ENCODE measurements at places on chromosomes 4 and X. TPM values are rescaled to one million over a fixed set of nuclear protein-coding genes. Genes with fewer than 3 reads are reported as not detected.

DNA sequence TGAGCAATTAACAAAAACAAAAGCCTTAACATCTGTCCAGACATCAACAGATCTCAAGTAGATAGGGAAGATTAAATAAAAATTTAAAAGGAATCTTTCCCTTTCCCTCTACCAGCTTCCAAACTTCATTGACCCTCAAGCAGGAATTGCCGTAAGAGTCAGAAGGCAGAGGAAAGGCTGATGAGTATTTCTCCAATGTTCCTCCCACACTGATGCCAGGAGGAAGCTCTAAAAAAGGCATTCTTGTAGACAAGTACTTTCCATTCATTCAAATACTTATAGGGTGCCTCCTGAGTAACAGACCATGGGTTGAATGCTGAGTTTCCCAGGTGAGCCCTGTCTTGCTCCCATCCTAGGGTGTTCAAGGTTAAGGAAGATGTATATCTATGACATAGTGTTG lies 151.6 kb upstream of the GPC4 start:
- no peak for DNase-seq

DNA sequence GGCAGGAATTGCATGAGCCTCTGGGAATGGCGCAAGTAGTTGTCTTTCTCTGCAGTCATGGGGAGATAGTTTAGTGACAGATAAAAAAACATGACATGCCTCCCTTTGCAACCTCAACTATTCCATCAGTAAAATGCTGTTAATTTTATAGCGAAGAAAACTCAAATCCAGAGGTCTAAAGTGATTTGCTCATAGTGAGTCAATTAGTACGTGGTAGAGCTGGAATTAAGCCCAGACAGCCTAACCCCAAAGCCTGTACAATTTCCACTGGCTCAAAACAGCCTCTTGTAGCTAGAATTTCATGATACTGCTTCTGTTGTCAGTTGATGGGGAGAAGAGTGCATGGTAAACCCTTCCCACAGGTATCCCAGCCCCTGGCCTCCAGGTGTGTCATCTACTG lies 81.3 kb upstream of the TRPC5 start:
- DNase-seq: no peak

DNA sequence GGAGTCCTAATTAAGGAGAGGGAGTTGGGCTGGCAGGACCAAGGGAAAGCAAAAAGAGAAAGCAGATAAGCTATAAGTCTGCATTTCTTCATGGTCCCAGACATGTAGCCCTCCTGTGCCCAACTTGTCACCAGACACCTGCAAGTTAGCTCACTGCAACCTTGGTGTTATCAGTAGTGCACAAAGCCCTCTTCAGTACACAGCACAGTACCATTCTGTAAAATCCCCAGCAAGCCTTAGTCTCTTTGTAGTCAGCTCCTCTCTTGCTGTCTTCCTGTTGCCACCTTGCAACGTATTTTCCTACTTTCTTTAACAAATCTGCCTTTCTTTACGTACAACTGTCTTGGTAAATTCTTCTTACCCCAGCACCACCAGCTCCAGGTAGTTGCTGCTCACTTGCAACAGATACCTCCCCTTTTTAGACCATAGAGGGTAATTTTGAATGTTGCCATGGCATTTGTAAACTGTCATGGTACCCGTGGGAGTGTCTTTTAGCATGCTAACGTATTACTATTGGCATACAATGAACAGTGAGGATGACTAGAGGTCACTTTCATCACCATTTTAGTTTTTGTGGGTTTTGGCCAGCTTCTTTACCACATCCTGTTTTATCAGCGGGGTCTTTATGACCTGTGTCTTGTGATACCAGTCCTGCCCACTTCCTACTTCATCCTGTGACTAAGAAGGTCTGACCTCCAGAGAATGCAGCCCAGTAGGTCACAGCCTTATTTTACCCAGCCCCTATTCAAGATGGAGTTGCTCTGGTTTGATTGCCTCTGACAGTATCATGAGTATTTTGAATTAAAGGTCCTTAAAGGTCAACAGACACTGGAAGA lies 28.3 kb upstream of the AP1S2 start:
- DNase-seq: no peak

- DNase-seq: no peak
Observed at GRCh38 chrX:19646282-19646681, 131.0 kb upstream of the MAP3K15 start.

GRCh38 chrX:37686369-37686995 lies 891 bp downstream of the XK start:
- no peak for DNase-seq

GRCh38 chrX:50721764-50722521 lies 92.1 kb downstream of the SHROOM4 start:
- DNase-seq: peak; percentile 43

AFF2 gene
- polyA plus RNA-seq: 0.09 TPM

DNA sequence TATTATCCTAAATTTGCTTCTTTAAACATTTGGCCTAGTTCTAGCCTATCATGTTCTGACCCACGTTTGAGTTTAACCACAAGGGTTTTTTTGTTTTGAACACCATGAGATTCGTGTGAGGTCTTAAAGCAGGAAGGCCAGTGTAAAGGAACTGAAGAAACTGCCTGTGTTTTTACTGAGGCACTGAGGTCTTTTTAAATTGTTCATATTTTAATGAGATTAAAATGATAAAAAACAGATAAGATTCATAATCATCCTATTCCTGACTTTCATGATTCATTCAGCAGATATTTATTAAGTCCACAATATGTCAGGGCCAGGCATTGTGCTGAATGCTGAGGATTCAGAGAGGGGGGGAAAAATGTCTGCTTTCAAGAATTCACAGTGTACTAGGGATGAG lies 3.2 kb downstream of the RPS6KA3 start:
- no peak for DNase-seq

ATOH1 gene
- polyA plus RNA-seq: not detected

DNA sequence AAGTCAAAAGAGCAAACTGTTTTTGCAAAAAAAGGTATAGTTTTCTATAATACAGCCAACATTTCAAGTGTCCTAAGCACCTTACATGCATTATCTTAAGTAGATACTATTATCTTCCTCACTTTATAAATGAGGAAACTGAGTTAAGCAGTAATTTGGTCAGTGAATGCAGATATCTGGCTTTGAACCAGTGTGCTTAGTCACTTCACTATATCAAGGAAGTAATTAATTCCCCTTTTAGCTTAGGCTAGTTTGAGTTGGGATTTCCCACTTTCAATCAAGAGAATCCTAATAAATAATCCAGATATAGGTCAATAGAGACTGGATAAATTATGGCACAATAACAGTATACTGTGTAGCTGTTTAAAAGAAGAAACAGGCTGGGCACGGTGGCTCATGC lies 14.8 kb downstream of the SPINK2 start:
- DNase-seq: no peak

PPEF2 gene
- polyA plus RNA-seq: not detected

NPY2R gene
- polyA plus RNA-seq: not detected

- DNase-seq: no peak
Observed at GRCh38 chr4:87555773-87556619, 26.8 kb upstream of the SPARCL1 start.

GRCh38 chrX:142999199-142999701 lies 26.5 kb upstream of the SPANXN4 start:
- no peak for DNase-seq

GRCh38 chr4:110589297-110589696 lies 33.6 kb downstream of the PITX2 start:
- no peak for DNase-seq

- DNase-seq: no peak
Observed at GRCh38 chr4:2744576-2745270, 11.4 kb downstream of the TNIP2 start.

DNA sequence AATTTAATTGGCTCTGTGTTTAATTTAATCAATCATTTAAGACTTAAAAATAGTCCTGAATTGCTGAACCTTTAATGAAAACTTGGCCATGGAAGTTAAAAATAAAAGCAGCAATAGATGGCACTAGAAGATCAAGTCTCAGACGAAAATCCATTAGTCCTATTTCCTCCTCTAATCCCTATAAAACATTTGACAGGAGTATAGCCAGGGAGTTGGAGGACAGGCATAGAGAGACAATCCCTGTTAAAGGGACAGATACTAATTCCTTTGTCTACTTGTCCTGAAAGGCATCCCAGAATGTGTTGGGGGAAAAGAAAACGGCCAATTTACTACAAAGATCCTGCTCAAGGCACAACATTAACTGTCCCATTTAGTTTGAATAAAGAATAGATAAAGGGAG lies 276.3 kb upstream of the TACR3 start:
- peak; percentile 10 for DNase-seq

- DNase-seq: no peak
Observed at GRCh38 chr4:72768364-72768763, 199.3 kb upstream of the ADAMTS3 start.

GRCh38 chr4:94591289-94591688 lies 139.5 kb downstream of the PDLIM5 start:
- no peak for DNase-seq

HS3ST1 gene
- polyA plus RNA-seq: 1.1 TPM

APLN gene
- 9.9 TPM for polyA plus RNA-seq

- no peak for DNase-seq
Observed at GRCh38 chr4:153731239-153731638, 28.6 kb downstream of the RNF175 start.

GRCh38 chr4:102553982-102554381 lies 52.8 kb downstream of the NFKB1 start:
- no peak for DNase-seq

DNA sequence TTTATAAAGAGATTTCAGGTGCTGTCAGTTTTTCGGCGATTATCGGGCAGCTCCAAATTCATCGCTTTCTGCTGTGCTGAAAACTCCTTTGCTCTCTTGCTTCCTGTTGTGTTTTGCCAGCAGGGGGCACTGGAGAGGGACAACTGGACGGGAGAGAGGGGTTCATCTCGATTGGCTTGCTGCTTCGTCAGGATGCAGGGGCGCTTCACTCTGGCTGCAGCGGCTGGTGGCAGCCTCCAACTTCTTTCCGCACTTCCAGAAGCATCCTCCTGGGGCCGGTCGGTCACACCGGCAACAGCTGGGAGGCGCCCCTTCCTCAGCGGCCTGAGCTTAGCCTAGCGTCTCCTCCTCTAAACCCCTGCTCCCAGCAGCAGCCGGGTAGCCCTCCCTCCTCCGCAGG lies 29.5 kb downstream of the MSL3 start:
- peak; percentile 75 for DNase-seq

DNA sequence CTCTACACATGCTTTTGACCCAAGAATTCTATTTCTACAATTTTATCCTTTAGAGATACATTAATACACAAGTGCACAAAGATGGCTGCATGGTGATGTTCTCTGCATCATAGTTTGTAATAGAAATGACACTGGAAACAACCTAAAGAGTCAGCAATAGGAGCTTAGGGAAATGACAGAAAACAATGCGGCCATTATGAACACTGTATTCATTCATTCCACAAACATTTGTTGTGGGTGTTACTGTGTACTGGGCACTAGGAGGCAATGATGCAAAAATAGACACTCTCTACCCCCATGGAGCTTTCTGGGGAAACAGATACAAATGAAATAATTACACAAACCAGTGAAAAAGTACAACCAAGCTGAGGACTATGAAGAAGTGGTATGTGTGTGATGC lies 32.0 kb downstream of the IDS start:
- DNase-seq: no peak

GRCh38 chr4:11130195-11130970 lies 298.3 kb downstream of the HS3ST1 start:
- DNase-seq: no peak

ZBTB49 gene
- 2.8 TPM for polyA plus RNA-seq

- no peak for DNase-seq
Observed at GRCh38 chr4:48761286-48761685, 18.8 kb downstream of the FRYL start.

- no peak for DNase-seq
Observed at GRCh38 chr4:135197641-135198040, 996.1 kb upstream of the PABPC4L start.

FGF13 gene
- 9.2 TPM for polyA plus RNA-seq

GRCh38 chr4:10276152-10276551 lies 159.6 kb upstream of the WDR1 start:
- no peak for DNase-seq

DNA sequence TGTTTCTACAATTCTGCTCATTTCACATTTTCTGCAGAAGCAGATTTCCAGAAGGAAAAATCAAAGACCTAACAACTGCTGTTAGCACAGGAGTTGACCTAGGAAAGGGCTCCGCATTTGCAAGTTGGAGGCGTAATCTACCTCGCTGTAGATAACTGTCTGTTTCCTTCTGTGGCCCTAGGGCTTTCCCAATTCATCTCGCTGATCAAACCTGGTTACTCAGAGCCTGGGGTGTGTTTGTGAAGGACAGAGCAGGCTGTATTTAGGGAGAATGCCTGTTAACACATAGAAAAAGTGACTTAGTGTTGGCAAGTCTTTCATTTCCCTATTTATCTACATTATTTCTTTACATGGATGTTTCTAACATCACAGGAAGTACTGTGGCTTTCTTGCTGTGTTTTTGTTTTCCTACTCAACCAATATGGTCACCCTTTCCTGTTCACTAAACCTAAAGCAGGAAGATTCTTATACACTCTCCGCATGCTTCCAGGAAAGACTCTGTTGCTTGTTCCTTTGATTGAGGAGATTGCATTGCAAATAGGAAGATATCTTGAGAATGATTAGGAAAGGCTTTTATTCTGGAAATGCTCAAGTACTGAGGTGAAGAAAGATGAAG lies 40.5 kb downstream of the AGA start:
- no peak for DNase-seq

- no peak for DNase-seq
Observed at GRCh38 chrX:50920132-50920531, 9.6 kb downstream of the BMP15 start.

DNA sequence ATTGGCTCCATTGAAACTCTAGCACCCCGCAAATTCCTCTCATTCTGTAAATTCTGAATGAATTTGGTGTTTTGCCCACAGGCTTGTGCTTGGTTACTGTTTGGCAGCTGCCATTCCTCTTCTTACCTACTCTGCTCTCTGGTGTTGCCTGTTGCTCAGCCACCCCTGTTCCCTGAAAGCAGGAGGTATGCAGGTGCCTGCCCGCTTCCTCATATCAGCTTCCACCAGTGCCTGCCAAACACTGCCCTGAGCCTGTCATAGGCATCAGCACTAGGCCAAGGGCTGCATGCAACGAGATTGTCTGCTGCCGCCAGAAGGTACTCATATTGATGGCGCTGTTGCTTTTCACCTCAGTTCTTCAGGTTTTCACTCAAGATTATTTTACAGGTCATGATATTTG lies 978.1 kb downstream of the C4orf33 start:
- no peak for DNase-seq

ERCC6L gene
- polyA plus RNA-seq: not detected

PPP2R2C gene
- polyA plus RNA-seq: 0.39 TPM

STARD8 gene
- 12.7 TPM for polyA plus RNA-seq

GRCh38 chr4:12270546-12270945 lies 841.9 kb upstream of the HS3ST1 start:
- peak; percentile 2 for DNase-seq

PCDH7 gene
- 1.4 TPM for polyA plus RNA-seq

DNA sequence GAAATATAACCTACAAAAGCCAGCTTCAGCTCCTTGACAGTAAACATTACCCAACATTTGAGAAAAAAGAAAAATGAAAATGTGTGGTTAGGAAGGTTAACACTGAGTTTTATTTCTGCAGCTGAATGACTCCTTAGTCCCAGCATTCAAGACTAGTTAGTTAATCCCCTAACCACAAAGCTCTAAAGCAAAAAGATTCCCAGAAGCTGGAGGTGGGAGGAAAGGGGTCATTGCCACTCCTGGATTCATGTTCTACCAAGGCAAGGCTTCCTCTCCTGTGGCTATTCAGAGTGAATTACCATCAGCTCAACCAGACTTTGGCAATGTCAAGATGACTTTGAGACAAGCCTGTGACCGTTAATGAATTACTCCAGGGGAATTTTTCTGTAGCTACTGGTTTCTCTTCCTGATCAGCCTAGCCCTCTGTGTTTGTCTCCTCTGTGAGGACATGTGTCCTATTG lies 63.6 kb downstream of the HADH start:
- no peak for DNase-seq
